Lung microvascular endothelial cell (primary cell): ENCODE measurements at places on chromosomes 2 and 18.

DNA sequence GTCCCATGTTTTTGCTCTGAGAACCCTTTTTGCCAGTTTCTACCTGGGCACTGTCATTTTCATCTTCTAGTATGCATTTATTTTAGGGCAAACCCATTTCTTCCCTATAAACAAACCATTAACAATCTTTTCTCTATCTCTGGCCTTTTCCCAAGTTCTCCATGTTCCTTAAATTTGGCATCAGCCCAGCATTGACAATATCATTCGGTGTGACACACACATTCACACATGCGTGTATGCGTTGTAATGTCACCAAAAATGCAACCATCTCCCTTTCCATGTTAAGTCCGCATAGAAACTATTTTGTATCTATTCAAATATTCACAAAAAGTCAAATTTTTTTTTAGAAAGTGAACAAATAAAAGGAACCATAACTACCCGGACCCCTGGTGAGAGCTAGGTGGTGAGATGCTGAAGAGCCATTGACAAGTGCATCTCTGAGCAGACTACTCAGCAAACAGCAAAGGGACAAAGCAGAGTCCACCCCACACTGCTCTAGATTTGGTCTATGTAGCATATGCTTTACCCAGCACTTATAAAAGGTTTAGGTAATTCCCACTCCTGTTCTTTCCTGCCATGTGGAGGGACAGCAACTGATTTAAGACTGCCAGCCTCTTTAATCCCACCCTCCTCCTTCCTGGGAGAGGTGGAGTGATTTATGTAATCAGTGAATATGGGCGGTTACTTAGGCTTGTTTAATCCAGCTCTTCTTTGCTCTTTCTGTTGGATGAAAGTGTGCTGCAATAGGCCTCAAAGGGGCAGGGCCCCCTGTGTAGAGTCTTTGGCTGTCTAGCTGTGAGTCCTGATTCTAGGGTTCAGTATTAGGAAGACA is 124.1 kb downstream of the METTL8 start:
- no peak for DNase-seq

GRCh38 chr2:105571445-105571987 is 172.7 kb upstream of the FHL2 start:
- DNase-seq, result no peak

- no peak for DNase-seq
These were observed 3.3 kb upstream of the TCF7L1 start for GRCh38 chr2:85129861-85130260.

GRCh38 chr2:48590017-48590416 is 27.6 kb upstream of the GTF2A1L start:
- no peak for DNase-seq

- DNase-seq, result no peak
These were observed 214.7 kb downstream of the KCNH7 start for GRCh38 chr2:162623888-162624287.
